ENCODE measurements at places on chromosomes 4 and X.

DNA sequence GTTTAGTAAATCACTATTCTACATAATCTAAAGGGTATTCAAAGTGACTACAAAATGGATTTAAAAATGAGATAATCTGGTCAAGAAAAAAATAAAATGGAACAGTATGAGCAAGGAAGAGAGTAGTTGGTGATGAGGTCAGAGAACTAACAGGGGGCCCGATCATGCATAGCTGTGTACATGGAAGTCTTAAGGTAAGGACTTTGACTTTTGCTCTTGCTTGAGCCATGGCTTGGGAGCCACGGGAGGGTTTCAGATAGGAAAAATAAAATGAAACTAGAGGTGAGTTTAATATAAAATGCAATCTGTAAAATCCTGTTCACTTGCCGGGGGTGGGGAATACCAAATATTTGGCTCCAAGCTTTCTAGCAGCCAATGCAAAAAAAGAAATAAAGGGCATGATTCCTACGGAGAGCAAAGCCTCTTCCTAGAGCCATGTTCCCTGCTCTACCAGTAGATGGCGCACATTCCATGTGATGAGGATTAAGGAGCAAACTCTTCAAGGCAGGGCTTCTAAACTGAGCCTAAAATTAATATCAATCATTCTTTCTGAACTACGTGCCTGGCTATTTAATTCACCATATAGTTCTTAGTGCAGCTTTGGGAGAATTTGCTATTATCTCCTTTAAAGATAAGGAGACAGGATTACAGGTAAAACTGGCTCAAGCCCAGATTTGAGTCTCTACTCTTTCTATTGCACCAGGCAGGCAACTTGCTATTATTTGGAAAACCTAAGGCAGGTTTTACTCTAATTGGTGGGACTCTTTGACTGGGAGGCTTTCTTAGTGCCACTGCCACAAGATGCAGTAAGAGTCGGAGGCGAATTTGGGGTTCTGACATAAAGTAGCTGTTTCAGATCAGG, 6.8 kb upstream of the CLCN5 start:
- no peak for DNase-seq

GRCh38 chr4:142615324-142615665, 230.8 kb downstream of the INPP4B start:
- DNase-seq, result no peak

GRCh38 chr4:102625232-102625930, 124.2 kb downstream of the NFKB1 start:
- no peak for DNase-seq

DNA sequence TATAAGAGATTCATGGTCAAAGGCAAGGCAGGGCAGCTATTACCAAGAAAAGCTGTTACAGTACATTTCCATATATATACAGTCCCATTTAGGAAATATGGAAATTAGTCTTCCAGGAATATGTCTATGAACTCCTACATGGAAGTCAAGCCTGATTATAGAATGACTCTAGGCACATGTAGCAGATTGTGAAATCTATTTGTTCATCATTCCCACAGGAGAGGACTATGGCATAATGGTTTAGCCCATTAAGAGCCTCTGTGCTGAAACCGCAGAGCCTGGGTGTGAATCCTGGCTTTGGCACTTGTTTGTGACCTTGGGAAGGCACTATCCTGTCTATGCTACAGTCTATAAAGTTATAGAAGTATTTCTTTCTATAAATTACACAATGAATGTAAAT, 764.8 kb downstream of the RAPGEF2 start:
- DNase-seq, result no peak

GRCh38 chr4:109429545-109429944, 4.1 kb upstream of the SEC24B start:
- DNase-seq, result no peak

DNA sequence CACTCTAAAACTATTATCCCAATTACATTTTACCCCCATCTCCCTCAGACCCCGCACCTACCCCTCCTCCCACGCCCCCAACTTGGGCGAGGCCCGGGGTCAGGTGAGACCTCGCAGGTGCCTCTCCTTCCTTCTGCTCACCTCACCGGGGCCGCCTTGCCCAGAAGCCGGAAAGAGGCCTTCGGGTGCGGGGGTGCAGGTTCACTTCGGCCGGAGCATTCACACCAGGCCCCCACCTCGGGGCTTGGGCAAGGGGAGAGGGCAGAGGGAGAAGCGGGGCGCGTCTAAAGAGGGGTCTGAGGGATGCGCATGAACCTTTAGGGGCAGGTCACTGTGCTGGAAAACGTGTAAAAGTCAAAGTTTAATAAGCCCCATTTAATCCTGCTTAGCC, 427 bp downstream of the ZNF182 start:
- peak; percentile 34 for DNase-seq

DNA sequence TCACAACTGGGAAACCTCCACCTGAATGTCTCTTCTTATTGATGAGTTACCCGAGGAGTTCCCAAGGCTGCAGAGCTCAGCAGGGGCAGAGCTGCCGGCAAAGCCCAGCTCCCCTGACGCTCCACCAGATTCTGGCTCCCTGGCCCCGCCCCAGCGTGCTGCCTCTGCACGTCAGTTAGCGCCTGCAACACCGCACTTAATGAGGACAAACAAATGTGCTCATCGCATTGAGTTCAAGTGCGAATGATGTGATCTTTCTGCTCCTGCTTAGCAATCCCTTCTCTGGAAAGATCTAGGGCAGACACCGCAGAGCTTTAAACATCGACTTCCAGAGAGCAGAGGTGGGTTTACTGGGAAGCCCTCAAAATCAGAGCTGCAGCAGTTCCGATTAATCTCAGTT, 55.5 kb upstream of the FBXW7 start:
- no peak for DNase-seq

- no peak for DNase-seq
These were observed 635.4 kb downstream of the SPRY1 start for GRCh38 chr4:124032035-124032434.

- DNase-seq, result no peak
These were observed 56.0 kb upstream of the TECRL start for GRCh38 chr4:64465263-64465662.

- DNase-seq, result no peak
These were observed 574.0 kb upstream of the GALNTL6 start for GRCh38 chr4:171239196-171239595.

DNA sequence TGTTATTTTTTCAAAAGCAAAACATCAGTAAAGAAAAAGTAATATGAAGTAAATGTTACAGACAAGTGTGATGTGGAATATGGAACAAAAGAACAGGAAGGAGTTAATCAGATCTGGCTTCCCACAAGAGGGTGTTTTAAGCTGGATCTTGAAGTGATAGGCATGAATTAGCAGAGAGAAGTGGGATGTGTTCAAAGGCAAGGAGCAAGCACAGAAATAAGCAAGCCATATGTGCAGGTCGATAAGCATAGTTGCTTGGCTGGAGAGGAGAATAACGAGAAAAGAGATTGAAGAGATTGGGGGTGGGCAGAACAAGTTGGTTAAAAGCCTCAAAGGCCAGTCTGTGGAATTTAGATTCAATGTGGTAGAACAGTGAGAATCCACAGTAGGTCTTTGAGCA, 60.9 kb upstream of the PRPS1 start:
- DNase-seq, result no peak

GRCh38 chr4:45064741-45065140, 338.4 kb upstream of the GNPDA2 start:
- no peak for DNase-seq

- DNase-seq, result no peak
These were observed 324.6 kb downstream of the BCOR start for GRCh38 chrX:39773150-39773549.

DNA sequence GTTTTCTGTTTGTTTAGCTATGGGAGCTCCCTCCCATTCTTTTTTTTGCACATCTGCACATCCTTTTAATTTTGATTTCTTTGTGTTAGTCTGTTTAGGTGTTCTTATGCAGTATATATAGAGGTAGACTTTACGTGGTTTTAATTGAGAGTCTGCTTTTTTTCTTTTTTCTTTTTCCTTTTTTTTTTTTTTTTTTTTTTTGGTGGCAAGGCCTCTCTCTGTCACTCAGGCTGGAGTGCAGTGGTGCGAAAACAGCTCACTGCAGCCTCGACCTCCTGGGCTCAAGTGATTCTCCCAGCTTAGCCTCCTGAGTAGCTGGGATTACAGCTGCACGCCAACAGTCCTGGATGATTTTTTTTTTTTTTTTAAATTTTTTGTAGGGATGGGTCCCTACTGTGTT, 68.2 kb downstream of the FAM193A start:
- no peak for DNase-seq

- peak; percentile 64 for DNase-seq
These were observed 26.5 kb upstream of the XIAP start for GRCh38 chrX:123833387-123833786.

DNA sequence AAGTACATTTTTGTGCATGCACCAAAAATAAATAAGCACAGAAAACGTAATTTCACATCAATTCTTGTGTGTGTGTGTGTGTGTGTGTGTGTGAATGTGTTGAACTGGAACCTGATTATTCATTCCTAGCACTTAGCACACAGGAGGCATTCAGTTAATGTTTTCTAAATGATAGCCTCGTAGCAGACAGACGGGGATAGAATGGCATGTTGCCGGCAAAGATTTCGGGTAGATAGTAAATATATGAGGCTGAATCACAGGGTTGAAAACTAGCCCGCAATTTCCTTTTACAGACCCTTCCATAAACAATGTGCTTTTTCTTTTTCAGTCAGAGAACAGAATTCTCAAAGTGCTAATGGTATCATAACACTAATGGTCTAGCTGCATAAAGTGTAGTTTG, 13.5 kb downstream of the MAOB start:
- DNase-seq, result no peak

DNA sequence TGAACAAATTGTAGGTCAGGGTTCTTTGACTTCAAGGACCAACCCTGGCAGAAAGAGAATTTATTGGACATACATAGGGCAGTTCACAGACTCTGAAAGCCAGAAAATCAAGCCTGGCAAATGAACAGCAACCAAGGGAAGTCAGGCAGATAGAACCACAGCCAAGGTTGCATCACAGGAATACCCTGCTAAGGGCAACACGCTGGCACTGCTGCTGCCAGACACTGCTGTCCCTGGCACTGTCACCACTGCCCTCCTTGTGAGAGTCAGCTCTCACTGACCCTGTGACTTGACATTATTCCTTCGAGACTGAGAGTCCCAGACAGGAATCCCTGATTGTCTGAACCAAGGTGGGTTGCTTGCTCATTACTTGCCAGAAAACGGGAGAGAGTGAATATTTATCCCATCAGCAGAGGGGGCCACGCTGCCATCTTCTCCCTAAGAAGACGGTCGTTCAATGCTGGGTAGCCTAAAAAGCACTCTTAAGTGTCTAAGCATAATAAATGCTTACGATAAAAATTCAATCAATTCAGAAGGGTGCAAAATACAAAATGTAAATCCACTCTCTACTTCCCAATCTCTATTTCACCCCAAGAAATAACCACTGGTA, 23.2 kb upstream of the PTTG2 start:
- no peak for DNase-seq

GRCh38 chrX:134013092-134013497, 27.7 kb upstream of the GPC3 start:
- no peak for DNase-seq

DNA sequence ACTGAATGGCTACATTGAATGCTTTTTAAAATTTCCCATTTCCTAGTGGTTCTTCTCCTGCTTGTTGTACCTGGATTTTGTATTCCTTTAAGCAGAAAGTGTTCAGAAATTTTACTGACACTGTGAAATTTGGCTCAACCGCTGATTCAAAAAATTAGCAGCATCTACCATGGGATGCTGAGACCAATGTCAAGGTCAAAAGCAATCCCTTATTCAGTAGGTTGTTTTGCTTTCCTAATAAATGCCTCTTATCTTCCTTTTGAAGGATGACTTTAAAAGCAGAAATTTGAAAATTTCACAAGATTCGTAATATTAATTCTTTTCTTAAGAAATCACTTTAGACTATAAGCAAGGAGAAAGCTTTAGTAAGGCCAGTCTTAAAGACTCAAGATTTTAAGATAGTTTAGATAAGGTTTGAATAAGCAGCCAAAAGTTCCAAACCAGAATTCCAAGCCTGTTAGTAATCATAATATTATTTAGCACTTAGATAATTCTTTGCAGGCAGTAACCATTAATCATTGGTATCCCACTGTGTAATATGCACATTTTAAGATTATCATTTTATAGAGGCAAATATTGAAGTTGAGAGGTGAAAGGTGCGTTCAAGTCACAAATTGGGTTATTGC, 508.8 kb downstream of the ANKRD50 start:
- DNase-seq, result no peak

DNA sequence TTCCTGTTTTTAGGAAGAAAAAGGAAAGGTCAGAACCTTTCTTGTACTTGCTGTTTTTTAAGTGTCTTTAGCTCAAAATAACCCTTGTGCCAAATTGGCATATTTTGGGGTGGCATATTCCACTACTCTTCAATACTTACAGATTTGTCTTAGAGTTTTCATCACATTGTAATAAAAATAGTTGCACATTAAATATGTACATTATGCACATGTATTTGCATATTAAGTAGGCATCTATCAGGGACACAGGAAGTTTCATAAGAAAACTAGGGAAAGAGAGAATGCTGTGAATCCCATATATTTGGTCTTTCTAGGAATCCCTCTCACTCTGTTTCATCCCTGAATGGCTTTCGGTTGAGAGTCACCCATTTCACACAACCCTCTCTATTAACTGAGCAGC, 139.6 kb downstream of the LARP7 start:
- DNase-seq, result no peak

- no peak for DNase-seq
These were observed 42.7 kb downstream of the NHSL2 start for GRCh38 chrX:71953391-71953790.

GRCh38 chrX:13721371-13721770, 13.0 kb downstream of the TRAPPC2 start:
- DNase-seq, result no peak

- no peak for DNase-seq
These were observed 70.0 kb downstream of the DCHS2 start for GRCh38 chr4:154421618-154422017.

DNA sequence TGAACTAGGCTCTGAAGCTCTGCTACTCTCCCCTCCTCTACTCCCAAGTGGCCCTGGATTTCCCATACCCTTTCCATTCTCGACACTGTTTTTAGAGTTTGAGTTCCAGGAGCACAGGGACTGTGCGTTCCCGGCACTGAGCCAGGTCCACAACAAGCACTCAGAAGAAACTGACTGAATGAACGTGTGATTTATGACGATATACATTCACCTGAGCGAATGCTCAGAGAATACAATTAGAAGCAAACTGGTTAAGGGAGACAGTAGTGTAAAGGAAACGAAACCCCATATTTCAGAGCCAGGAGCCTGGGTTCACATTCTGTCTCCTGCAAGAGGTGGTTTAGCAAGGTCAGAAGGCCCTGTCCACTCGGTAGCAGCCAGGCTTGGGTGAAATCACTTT, 1.4 kb upstream of the KIAA0232 start:
- DNase-seq, result no peak

DNA sequence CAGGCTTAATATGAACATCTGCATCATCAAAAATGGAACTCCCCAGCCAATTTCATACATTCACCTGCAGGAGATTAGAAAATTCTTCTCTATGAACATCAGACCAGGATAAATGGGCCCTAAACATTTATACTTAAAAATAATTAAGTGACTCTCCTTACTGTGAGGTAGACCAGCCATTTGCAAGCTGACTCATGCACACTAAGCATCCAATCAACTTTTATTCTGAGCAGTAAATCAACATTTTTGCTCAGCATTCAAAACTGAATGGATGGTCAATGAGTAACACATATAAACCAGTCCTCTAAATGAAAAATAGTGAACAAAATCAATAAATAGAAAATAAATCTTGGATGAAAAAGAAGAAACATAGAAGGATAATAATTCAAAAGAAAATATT, 19.9 kb upstream of the PCDH10 start:
- DNase-seq, result no peak

Measured in liver (tissue), 10 donors.